ENCODE measurements at places on chromosomes 5 and 9. TPM values are rescaled to one million over a fixed set of nuclear protein-coding genes. Genes with fewer than 3 reads are reported as not detected.

Gene CDX1
- total RNA-seq = 0.58 TPM

Gene TPD52L3
- not detected for total RNA-seq

Gene FGF10
- total RNA-seq = 15.8 TPM

Gene ADRA1B
- total RNA-seq = 9.1 TPM

Gene SPINK6
- not detected for total RNA-seq

Gene NUTM2F
- not detected for total RNA-seq

Gene ERMP1
- 15.7 TPM for total RNA-seq

GRCh38 chr5:2303431-2304100, 420.8 kb upstream of the IRX4 start:
- H3K27me3 ChIP-seq = no peaks in the 10 kb centered on the region
- no peaks in the 10 kb centered on the region for H3K36me3 ChIP-seq

- H3K36me3 ChIP-seq = no peaks in the 10 kb centered on the region
- no peak for DNase-seq
- H3K27ac ChIP-seq = no peak overlapping the region
- no peak overlapping the region for H3K4me3 ChIP-seq
Measured at GRCh38 chr9:114789006-114789405, 16.8 kb downstream of the TNFSF15 start.

DNA sequence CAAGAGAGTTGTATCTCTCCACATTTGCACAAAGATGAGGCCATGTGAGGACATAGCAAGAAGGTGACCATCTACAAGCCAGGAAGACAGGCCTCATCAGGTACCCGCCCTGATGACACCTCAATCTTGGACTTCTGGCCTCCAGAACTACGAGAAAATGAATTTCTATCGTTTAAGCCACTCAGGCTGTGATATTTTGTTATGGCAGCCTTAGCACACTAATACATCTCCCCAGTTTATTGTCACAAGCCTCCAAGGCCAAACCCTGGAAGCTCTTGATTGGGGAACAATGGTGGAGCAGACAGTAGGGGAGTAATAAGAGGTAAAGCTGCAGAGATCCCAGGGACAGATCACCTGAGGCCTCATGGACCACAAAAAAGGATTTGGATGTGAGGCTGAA, 7.7 kb upstream of the P4HA2 start:
- H3K4me3 ChIP-seq = no peak overlapping the region
- H3K36me3 ChIP-seq = no peaks in the 10 kb centered on the region
- H3K27me3 ChIP-seq = no peaks in the 10 kb centered on the region
- no peak overlapping the region for H3K27ac ChIP-seq
- DNase-seq = no peak

DNA sequence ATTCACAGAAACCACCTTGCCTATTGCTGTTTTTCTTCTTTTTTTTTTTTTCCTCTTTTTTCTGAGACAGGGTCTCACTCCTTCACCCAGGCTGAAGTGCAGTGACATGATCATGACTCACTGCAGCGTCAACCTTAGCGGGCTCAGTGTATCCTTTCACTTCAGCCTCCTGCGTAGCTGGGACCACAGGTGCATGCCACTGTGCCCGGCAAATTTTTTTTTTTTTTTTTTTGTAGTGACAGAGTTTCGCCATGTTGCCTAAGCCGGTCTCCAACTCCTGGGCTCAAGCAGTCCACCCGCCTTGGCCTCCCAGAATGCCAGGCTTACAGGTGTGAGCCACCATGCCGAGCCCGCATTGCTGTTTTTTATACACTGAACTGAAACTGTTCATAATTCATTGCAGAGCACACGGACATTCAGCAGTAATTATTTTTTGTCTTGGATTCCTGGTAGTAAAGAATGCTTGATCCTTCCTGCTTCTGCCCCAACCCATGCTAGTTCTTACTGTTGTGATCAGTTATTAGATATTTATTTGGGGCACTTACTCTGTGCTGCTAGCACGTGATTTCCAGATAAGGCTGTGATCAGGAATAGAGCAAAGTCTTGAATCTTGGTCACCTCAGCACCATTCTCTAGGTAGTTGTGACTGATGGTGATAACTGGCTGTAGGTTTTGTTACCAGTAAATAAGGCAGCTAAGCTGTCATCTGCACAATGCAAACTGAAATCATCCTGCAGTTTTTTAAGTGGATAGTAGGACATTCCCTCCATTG, 14.0 kb downstream of the MAP3K1 start:
- H3K4me1 ChIP-seq = peaks cover 12% of the 10 kb centered on the region
- H3K27me3 ChIP-seq = no peaks in the 10 kb centered on the region
- H3K27ac ChIP-seq = no peak overlapping the region
- no peak for DNase-seq
- H3K36me3 ChIP-seq = no peaks in the 10 kb centered on the region

DNA sequence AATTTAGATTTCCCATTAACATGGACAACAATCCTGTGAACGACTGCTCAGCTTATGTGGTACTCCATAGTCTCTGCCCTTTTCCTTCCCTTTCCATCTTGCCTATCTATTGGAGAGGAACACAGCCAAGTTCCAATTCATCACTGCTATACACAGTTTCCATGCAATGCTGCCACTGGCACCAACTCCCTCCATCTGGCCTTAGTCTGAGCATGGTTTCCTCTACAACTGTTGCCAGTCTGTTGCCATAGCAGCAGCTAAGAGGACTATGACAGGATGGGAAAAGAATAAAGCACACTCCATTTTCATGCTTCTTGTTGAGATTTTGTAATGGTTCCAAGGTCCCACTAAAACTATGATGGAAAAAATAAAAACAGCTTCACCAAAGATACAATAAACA, 189.0 kb downstream of the HCN1 start:
- H3K27ac ChIP-seq = no peak overlapping the region
- H3K36me3 ChIP-seq = no peaks in the 10 kb centered on the region

- no peak for DNase-seq
- H3K36me3 ChIP-seq = no peaks in the 10 kb centered on the region
- no peak overlapping the region for H3K27ac ChIP-seq
- no peaks in the 10 kb centered on the region for H3K4me1 ChIP-seq
Measured at GRCh38 chr9:110809038-110809595, 140.5 kb downstream of the MUSK start.

DNA sequence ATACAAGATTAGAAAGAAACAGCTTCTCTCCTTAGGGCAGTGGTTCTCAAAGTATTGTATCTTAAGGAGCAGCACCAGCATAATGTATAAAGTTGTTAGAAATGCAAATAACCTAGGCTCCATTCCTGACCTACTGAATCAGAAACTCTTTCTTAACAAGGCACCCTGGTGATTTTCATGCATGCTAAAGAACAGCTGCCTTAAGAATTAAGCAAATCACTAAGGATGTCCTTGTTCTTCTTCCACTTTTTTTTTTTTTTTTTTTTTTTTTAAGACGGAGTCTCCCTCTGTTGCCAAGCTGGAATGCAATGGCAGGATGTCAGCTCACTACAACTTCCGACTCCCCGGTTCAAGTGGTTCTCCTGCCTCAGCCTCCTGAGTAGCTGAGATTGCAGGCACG, 1095.2 kb upstream of the EDIL3 start:
- H3K27ac ChIP-seq = no peak overlapping the region
- no peak for DNase-seq
- H3K27me3 ChIP-seq = no peaks in the 10 kb centered on the region

GRCh38 chr9:111891910-111892499, 4.6 kb upstream of the UGCG start:
- no peaks in the 10 kb centered on the region for H3K27me3 ChIP-seq
- H3K4me1 ChIP-seq = peaks cover 2% of the 10 kb centered on the region
- no peak overlapping the region for H3K4me3 ChIP-seq

DNA sequence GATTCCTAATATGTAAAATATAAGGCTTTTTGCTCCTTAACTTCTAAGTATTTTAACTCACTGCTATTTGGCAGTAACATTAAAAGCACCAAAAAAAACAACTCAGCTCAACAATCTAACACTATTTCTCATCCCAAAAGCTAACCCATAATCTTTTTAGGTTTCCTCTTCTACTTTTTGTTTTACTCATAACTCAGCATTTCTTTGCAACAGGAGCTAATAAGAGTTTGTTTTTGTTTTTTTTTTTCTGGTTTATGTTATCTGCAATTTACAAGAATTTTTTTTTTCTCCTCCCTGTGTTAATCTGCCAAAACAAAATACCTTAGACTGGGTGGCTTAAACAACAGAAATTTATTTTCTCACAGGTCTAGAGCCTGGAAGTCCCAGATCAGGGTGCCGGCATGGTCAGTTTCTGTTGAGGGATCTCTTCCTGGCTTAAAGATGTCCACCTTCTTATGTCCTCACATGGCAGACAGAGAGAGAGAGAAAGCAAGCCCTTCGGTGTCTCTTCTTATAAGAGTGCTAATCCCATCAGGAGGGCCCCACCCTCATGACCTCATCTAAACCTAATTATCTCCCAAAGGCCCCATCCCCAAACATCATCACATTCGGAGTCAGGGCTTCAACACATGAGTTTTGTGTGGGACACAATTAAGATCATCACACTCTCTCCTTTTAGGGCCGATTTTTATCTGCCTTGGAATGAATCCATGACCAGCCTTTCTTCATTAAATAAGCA, 31.2 kb downstream of the ARL15 start:
- no peak overlapping the region for H3K4me3 ChIP-seq
- H3K27me3 ChIP-seq = no peaks in the 10 kb centered on the region
- no peaks in the 10 kb centered on the region for H3K4me1 ChIP-seq
- no peaks in the 10 kb centered on the region for H3K36me3 ChIP-seq
- no peak for DNase-seq

DNA sequence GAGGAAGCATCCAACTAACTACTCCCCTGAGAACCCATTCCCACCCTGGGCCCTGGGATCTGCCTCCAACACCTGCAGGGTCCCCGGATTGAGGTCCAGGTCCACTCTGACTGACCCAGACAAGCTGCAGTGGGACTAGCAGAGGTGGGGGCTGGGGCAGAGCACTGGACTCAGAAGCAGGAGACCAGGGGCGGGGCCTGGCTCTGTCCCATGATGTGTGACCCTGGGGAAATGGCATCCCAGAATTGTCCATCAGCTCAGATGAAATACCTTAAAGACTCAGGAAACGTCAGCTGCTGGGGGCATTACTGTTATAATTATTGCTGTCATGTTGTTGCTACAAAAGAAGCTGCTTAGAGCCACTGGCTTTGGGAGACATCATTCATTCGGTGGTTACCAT, 202.4 kb downstream of the C9orf50 start:
- H3K4me1 ChIP-seq = peaks cover 6% of the 10 kb centered on the region
- no peaks in the 10 kb centered on the region for H3K36me3 ChIP-seq
- no peak overlapping the region for H3K4me3 ChIP-seq
- no peak for DNase-seq
- H3K27me3 ChIP-seq = no peaks in the 10 kb centered on the region
- H3K27ac ChIP-seq = no peak overlapping the region

DNA sequence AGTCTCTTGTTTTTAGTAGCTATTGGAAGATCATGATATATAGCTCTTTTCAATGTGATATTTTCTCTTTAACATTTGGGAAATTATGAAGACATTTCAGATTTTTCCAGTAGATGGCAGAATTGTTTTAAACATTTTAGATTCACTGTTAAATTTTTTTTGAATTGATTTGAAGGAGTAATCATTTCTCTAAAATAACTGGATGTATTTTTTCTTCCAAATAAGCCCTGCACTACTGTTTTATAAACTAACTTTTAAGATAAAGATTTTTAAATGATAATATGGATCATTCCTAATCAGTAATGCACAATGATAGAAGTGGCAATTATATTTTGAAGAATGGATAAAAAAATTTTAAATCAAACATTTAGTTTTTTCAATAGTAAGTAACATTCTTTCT, 14.2 kb downstream of the NDUFAF2 start:
- DNase-seq = no peak
- H3K27ac ChIP-seq = no peak overlapping the region
- H3K4me1 ChIP-seq = no peaks in the 10 kb centered on the region
- H3K4me3 ChIP-seq = no peak overlapping the region

GRCh38 chr9:90058182-90058763, 453.5 kb downstream of the GADD45G start:
- DNase-seq = no peak
- no peak overlapping the region for H3K4me3 ChIP-seq
- H3K27ac ChIP-seq = no peak overlapping the region
- H3K36me3 ChIP-seq = no peaks in the 10 kb centered on the region
- no peaks in the 10 kb centered on the region for H3K4me1 ChIP-seq

- no peaks in the 10 kb centered on the region for H3K27me3 ChIP-seq
Measured at GRCh38 chr5:179379321-179379890, 34.1 kb upstream of the ADAMTS2 start.

DNA sequence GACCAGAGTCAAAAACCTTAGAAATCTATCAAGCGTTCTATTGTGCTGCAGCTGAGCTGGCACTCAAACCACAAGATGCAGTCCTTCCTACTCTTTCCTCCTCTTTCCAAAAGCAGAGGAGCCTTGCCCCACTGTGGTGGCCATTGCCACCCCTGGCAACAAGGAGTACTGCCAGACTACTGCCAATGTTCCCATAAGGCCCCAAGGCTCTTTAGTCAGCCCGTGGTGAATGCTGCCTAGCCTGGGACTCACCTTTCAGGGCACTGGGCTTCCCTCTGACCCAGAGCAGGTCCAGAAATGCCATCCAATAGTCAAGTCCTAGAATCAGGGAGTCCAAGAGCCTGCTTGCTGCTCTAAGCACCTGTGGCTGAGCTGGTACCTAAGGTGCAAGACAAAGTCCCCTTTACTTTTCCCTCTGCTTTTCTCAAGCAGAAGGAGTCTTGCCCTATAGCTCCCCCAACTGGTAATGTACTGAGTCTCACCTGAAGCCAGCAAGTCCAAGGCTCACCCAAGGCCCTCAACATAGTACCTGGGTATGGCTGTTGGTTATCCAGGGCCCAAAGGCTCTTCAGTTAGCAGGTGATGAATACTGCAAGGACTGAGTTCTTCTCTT, 219.4 kb downstream of the ATPSCKMT start:
- H3K27ac ChIP-seq = no peak overlapping the region
- no peak overlapping the region for H3K4me3 ChIP-seq
- H3K27me3 ChIP-seq = no peaks in the 10 kb centered on the region
- no peaks in the 10 kb centered on the region for H3K4me1 ChIP-seq
- no peaks in the 10 kb centered on the region for H3K36me3 ChIP-seq

GRCh38 chr5:145858959-145859358, 13.9 kb downstream of the GRXCR2 start:
- H3K36me3 ChIP-seq = no peaks in the 10 kb centered on the region
- no peak overlapping the region for H3K27ac ChIP-seq
- no peak overlapping the region for H3K4me3 ChIP-seq
- peaks cover 3% of the 10 kb centered on the region for H3K4me1 ChIP-seq

GRCh38 chr5:133868946-133869518, 99.4 kb downstream of the C5orf15 start:
- H3K4me3 ChIP-seq = no peak overlapping the region
- peak; percentile 64 for DNase-seq
- no peak overlapping the region for H3K27ac ChIP-seq
- no peaks in the 10 kb centered on the region for H3K27me3 ChIP-seq
- no peaks in the 10 kb centered on the region for H3K4me1 ChIP-seq

DNA sequence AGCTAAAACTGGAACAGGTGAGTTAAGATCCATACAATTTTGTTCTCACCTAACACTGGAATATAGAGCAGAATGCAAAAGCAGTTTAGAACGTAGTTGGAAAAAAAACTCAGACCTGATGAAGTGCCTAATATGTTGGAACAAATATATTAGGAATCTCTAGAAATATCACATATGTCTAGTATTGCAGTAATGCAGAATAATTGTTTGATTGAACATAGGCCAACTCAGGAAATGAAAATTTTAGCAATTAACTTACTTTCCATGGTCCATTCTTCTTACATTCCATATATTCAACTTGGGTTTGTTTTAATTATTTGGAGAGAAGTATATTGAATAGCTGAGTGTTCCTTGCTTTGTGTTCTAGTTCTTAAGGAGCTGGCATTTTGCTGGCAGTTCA, 111.8 kb upstream of the ADAMTSL1 start:
- H3K27me3 ChIP-seq = no peaks in the 10 kb centered on the region
- H3K4me3 ChIP-seq = no peak overlapping the region
- DNase-seq = no peak
- no peaks in the 10 kb centered on the region for H3K4me1 ChIP-seq

Measured in ovary (tissue), 10 donors.